Cardiac fibroblast (primary cell): ENCODE measurements at places on chromosomes 12 and 14.

- no peak for DNase-seq
Observed at GRCh38 chr12:57488402-57489156, 711 bp downstream of the MARS1 start.

DNA sequence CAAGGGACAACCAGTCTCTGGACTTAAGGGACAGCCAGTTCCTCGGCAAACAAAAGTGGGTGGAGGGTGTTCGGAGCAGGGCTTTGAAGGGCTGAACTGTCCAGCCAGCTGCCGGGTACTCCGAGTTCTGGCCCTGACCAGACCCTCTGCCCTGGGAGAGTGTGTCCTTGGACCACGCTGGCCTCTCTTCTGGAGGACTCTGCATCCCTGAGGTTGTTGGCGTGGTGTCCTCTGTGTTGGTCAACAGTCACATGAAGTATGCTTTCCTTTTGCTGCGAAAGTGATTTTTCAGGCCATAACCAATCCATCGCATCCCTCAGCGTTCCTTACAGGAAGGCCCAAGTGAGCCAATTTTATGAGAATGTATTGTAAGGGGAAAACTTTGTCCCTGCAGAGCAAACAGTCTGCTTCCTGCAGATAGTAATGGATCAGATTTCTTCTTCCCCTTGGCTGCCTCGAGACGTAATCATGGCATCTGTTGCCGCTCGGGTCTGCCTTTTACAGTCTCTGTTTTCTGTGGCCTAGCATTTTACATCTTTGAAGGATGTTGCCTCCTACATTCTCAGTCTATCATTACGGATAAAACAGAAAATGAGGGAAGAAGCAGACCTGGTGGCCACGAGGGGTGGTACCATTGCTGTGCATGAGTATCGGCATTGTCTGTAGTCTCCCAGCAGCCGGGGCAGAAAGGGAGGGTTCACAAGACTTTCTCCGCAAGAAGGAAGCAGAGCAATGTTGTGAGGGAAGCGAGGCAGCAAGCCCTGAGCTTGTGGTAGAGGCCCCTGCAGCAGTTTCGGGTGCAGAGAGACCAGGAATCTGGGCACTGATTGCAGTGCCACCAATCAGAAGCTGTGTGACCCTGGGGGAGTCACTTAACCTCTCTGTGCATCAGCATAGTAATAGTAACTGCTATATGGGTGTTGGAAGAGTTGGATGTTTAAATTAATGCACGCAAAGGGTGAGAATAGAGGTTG lies 47.4 kb downstream of the SMIM41 start:
- peak; percentile 75 for DNase-seq

DNA sequence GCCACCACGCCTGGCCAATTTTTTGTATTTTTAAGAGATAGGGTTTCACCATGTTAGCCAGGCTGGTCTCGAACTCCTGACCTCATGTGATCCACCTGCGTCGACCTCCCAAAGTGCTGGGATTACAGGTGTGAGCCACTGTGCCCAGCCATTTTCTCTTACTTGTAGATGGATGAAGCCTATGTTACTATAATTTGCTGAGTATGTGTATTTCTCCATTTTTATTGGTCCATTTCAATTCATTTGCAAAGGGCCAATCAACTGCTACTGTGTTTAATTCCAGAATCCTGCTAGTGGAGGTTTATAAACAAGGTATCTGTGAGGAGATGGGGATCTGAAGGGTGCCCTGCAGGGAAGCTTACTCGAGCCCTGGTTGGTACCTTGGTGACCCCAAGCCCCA lies 101.7 kb upstream of the MAX start:
- no peak for DNase-seq

GRCh38 chr12:16763901-16764300 lies 157.9 kb upstream of the LMO3 start:
- DNase-seq: no peak

GRCh38 chr12:12470751-12471306 lies 91.8 kb downstream of the DUSP16 start:
- no peak for DNase-seq

DNA sequence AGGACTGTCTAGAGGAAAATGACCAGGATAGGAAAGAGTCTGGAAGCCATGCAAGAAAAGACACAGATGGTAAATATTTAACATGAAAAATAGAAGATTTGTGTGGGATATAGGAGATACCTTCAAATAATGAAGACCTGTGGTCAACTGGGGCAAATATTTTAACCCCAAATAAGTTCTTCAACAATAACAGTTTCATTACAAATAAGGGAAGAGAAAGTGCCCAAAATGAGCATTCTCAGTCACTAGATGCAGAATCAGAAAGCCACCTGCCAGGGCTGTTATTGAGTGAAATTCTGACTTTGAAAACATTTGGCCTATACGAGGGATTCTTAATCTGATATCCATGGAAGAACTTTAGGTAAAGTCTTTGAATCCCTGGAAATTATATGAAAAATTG lies 231.2 kb upstream of the PLEKHG7 start:
- DNase-seq: no peak

- DNase-seq: no peak
Observed at GRCh38 chr14:30016002-30016401, 88.4 kb upstream of the PRKD1 start.

- no peak for DNase-seq
Observed at GRCh38 chr14:100033347-100034075, 31.7 kb upstream of the EVL start.

DNA sequence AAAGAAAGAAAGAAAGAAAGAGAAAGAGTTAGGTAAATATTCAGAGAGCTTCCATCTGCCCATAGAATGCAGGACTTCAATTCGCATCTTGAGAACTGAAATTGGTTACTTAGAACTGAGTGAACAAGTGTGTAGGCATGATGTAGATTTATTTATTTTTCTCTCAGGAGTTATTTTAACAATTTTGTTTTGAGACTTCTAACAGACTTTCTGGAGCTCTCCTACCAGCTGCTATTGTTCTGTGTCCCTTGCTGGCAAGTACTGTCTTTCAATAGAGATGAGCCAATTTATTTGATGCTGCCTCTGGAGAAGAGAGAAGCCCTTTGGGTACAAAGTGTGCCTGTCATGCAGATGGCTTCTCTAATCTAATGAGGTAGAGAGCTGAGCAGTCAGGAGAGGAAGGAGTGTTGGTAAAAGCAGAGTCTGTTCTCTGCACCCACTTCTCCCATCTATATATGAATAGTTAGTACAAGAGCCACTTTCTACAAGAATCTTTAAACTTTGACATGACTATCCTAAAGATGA lies 67.0 kb downstream of the SYT1 start:
- DNase-seq: no peak

DNA sequence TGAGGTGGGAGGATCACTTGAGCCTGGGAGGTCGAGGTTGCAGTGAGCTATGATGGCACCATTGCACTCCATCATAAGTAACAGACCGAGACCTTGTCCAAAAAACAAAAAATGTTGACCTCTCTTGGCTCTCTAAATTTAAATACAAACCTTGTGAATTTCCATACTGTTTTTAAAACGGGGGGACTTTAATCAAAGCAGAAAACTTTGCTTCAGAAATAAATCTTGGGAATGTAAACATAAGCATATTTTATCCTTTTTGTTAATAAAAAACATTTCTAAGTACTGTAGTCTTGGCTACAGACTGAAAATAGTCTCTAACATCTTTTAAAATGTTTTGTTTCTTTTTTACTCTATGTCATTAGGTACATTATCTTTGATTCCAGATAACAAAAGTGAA lies 130.7 kb upstream of the RASSF8 start:
- no peak for DNase-seq

- no peak for DNase-seq
Observed at GRCh38 chr12:12236896-12237295, 29.9 kb downstream of the LRP6 start.

GRCh38 chr12:8675591-8676036 lies 13.0 kb upstream of the MFAP5 start:
- no peak for DNase-seq

DNA sequence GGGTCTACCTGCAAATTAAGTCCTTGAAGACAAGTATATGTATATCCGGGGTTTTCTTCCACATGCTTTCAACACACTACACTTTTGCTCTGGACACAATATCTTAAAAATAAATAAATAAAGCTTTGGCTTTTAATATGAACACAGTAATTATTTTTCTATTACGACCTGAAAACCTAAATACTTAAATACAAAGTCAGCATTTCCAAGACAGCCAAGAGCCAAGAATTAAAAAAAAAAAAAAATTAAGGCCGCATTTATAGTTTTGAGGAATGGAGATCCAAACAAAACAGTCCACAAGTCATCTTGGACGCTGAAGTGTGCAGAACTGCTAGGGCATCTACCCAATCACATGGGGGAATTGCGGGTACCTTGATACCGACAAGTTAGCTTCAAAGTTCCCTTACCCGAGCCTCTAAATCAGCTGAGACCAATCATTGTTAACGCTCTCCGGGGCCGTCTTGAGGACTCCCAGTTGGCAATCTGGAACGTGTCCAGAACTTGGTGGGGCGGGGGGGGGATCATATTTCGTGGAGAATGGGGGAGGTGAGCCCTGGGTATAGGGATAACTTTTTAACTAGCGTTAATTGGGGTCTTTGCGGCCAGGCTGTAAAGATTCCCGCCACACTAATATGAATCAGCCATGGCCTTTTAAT lies 731 bp upstream of the PCNX4 start:
- DNase-seq: peak; percentile 81

DNA sequence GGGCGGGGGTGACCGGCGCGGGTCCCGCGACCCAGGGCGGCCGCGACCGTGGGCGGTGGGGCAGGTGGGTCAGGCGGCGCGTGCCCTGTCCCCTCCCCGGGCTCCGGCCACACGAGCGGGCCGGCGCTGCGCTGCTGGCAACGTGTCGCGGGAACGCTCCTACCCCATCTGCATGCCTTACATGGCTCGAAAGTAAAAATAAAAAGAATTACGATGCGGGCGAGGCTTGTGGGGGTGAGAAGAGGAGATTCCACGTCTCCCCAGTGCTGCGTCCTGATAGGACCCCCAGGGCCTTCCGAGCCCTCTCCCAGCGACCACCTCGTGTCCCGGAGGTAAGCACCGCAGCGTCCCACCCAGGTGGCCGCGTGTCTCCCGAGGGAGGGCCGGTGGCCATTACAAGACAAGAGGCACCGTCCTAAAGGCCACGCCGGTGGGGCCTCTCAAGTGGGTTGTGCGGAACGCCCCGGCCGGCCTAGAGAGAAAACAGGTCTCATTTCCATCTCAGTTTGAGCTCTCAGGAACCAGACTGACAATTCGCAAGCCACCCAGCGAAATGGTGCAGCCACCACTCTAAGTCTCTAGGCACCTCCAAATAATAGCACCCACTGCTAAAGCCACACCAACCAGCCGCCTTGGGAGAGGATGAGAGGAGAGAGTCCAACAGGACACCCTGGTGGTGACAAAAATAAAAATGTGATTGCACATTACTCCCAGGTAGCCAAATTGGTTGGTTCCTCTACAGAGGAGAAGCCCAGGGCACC lies 612 bp upstream of the FOXN3 start:
- peak; percentile 47 for DNase-seq

- no peak for DNase-seq
Observed at GRCh38 chr12:49273726-49274395, 9.0 kb downstream of the TUBA1C start.

DNA sequence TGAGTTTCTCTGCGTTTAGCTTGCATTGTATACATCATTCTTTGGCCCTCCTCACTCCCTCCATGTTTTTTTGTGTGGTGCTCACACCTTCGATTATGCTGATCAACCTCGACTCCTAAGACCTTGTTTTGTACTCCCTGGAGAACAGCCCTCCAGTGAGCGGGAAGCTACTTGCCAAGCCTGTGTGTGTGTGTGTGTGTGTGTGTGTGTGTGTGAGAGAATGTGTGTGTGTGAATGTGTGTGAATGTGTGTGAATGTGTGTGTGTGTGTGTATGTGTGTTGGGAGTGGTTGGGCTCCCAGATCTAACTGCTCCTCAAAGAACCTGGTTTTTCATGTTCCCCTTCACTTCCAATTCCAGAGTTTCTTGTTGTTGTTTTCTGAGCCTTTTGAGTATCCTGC lies 6.0 kb downstream of the NYNRIN start:
- no peak for DNase-seq

DNA sequence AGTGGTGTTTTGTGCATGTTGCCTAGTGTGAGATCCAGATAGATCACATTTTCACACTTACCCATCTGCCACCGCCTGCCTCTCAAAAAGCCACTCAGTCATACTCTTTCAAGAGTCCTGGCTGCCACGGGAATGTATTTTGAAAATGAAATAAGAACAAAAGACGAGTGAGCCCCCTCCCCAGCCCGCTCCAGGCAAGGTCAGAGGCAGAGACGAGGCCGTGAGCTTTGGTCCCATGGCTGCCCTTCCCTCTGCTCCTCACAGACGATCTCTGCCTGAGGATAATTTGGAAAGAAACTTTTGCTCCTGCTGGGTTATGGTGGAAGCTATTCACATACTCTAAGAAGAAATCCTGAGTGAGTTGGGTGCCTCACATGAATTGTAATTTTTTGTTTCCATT lies 924.3 kb downstream of the BCL11B start:
- DNase-seq: no peak
